ENCODE measurements at places on chromosomes 2 and 18. TPM values are rescaled to one million over a fixed set of nuclear protein-coding genes. Genes with fewer than 3 reads are reported as not detected.

The RNF125 gene
- total RNA-seq = 0.23 TPM

The ACADL gene
- total RNA-seq = 0.14 TPM

The ALPP gene
- total RNA-seq = 12.1 TPM

The UPP2 gene
- total RNA-seq = not detected

The TXNDC2 gene
- total RNA-seq = 0.12 TPM

The DNAJC5G gene
- total RNA-seq = not detected

The EGR4 gene
- total RNA-seq = 0.33 TPM

The HDAC4 gene
- total RNA-seq = 7.2 TPM

The REG3G gene
- not detected for total RNA-seq

The TSPYL6 gene
- total RNA-seq = not detected

The TCF23 gene
- total RNA-seq = not detected

The ST6GAL2 gene
- total RNA-seq = 13.8 TPM

The GREB1 gene
- total RNA-seq = 2.6 TPM

The C1QL2 gene
- total RNA-seq = 0.48 TPM

The PLCD4 gene
- 0.37 TPM for total RNA-seq

The INHA gene
- 0.47 TPM for total RNA-seq

The APLF gene
- total RNA-seq = 0.66 TPM

The TWIST2 gene
- total RNA-seq = 8.2 TPM

The SERPINB12 gene
- total RNA-seq = not detected

The SP140 gene
- 0.16 TPM for total RNA-seq

The CD302 gene
- 1.9 TPM for total RNA-seq

The L3MBTL4 gene
- not detected for total RNA-seq

The TDRD15 gene
- not detected for total RNA-seq

The POTEI gene
- not detected for total RNA-seq

The EPC2 gene
- total RNA-seq = 10.7 TPM

The EVX2 gene
- not detected for total RNA-seq

The NEUROD1 gene
- total RNA-seq = not detected

The PDCL3 gene
- 36.9 TPM for total RNA-seq

The HOXD8 gene
- total RNA-seq = 5.3 TPM

The SLC11A1 gene
- 0.08 TPM for total RNA-seq

The EN1 gene
- 0.84 TPM for total RNA-seq

The FABP1 gene
- total RNA-seq = not detected

The RHOB gene
- 383 TPM for total RNA-seq

The PPP4R3B gene
- 28.9 TPM for total RNA-seq

The TUBA3D gene
- 5.1 TPM for total RNA-seq
